Esophagus squamous epithelium (tissue), 5 donors: ENCODE measurements at places on chromosomes 2 and 18. TPM values are rescaled to one million over a fixed set of nuclear protein-coding genes. Genes with fewer than 3 reads are reported as not detected.

The FBXO36 gene
- total RNA-seq, result 1.2 TPM

The LOXL3 gene
- total RNA-seq, result 0.48 TPM

The GPR45 gene
- total RNA-seq, result not detected

The HOXD4 gene
- not detected for total RNA-seq

The FBXO15 gene
- total RNA-seq, result not detected

The SERPINB13 gene
- 228 TPM for total RNA-seq

The CPS1 gene
- total RNA-seq, result 8.9 TPM

DNA sequence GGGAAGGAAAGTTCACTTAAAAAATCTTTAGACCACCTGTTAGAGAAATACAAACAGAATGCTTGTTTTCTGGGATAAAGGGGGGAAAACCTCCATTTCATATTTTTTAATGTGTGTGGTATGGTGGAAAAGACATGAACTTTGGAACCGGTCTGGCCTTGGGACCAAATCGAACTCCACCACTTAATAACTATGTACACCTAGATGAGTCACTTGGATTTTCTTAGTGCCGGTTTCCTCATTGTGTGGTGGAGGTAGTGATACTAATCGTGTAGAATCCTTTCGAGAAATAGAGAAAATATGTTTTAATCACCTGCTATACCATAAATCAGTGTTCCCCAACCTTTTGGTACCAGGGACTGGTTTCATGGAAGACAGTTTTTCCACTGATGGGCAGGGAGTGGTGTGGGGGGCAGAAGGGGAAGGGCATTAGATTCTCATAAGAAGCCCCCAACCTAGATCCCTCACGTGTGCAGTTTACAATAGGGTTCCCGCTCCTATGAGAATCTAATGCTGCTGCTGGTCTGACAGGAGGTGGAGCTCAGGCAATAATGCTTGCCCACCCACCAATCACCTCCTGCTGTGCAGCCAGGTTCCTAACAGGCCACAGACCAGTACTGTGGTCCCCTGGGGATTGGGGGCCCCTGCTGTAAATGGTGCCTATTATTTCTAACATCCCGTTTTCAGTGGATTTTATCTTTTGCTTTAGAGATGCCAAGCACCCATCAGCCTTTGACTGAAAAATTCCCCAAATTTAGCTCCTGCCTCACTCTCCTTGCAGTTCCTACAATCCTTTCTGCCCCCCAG lies 308.8 kb downstream of the PRKCE start:
- no peak for DNase-seq

- no peak for DNase-seq
These were observed 34.7 kb upstream of the MAP2 start for GRCh38 chr2:209389171-209389618.

DNA sequence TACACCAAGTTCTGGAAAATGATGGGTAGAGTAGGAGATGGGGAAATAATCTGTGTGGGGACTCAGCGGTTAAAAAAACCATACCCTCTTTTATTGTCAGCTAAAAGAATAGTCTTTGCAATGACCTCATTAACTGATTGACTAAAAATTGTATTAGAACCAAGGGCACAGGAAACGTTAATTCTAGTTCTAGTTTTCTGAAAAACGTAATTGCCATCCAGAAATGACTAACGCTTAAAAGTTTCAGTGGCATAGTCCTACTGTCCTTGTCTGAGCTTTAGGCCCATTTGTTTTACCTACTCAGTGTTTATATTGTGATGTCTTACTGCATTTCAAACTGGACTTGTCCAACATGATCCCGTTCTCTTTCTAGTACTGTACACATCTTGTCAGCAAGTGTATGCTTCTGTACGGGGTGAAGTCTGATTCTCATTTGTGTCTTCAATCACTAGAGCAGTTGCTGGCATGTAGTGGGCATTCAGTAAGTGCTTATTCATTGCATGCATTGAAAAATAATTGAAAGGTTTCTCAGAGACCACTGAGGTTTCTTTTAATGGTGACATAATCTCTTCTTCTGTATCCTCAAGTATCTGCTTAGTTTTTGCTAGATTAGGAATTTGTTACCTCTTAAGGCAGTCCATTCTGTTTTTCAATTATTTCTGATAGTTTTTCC lies 81.5 kb downstream of the ZNF407 start:
- no peak for DNase-seq

DNA sequence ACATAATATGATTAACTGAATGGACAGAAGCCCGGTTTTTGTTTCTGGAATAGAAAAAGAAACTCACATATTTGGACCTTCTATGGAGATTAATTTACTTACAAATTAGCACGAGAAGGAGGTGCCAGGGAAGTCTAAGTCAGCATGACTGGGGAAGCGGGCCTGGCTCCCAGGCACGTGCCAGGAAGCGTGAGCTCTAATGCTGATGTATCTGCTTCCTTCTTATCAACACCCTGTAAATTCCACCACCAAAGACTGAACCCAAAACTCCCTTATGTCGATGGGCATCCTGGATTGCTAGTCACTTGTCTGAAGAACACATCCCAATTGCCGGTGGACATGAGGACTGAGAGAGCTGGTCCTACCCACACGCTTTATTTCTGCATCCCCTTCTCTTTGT lies 134.5 kb downstream of the GALNT14 start:
- no peak for DNase-seq

DNA sequence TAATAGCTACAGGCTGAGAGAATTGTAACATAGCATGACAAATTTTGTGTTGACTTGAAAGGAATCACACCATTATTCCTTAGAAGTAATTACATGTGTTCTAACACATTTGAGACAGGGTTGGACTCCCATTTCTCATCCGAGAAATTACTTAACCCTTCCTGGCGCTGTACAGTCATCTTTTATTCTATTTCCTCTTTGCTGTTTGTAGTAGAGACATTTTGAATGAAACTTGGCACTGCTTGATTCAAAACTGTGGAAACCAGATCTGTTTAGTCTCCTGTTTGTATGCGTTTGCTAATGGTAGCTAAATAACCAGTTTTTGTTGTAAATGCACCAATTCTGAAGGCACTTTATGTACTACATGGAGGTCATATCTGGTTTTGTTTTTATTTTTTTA lies 231.9 kb downstream of the ALPK2 start:
- DNase-seq, result no peak

DNA sequence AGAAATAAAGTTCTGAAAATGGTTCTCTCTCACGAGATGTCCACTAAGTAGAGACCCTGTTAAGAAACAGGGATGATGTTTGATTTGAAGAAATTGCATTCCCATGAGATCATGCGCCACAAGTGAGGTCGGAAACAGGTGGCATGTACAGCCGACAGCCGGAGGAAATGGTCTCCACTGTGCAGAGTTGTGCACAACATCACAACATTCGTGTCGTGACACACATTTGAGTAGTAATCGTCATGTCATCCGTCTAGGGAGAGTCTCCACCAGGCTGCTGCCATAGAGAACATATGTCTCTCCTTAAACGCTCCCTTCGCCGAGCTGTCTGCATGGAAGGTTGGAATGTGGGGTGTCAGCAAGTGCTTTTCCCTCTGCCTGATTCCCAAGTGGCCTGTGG lies 84.7 kb downstream of the ASAP2 start:
- no peak for DNase-seq

DNA sequence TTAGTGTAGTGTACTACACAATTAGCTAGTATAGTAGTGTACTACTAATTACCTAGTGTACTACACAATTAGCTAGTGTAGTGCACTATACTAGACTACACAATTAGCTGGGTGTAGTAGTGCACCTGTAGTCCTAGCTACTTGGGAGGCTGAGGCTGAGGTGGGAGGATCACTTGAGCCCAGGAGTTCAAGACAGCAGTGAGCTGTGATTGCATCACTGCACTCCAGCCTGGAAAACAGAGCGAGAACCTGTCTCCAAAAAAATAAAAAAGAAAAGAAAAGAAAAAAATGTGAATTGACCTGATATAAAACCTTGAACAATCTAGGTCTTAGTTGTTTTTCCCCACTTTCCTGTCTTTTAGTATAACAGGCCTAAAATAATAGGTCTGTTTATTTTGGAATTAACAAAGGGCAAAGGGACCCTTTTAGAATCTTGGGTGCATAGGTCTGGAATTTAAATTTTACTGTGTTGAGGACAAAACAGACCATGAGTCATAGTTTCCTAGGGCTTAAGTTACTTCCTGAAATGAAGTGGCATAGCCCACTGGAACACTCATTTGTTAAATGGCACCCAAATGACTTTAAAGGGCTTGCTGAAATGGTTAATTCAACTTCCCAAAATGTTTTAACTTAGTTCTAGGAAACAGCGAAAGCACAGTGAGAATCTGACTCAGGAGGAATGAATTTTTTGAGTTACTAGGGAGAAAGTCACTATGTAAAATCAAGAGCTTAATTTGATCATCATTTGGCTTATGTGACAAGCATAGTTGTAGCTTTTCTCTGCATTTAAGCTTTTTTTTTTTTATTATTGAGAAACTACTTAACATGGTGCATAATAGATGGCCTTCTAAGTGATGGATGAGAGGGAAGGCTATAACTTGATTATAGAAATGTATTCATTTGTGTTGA lies 50.7 kb upstream of the ARL5A start:
- DNase-seq, result no peak

- no peak for DNase-seq
These were observed 74.5 kb downstream of the MYCN start for GRCh38 chr2:16014802-16015201.

- no peak for DNase-seq
These were observed 134.3 kb downstream of the MEP1B start for GRCh38 chr18:32324181-32324580.

DNA sequence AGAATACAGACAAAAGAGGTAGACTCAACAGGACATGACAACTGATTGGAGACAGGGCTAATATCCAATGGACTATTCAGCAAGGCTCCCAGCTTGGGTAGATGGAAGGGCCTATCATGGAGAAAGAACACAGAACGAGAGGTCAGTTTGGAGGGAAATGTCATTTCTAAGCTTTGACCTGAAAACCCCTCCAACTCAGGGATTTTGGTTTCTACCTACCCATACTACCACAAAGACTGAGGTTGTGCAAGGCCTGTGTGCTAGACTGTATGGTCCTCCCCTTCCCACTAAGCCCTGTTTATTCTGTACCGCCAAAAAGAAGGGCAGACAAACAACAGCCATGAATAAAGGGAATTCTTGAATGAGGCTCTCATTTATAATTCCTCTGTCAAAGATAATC lies 288.9 kb downstream of the ZNF385B start:
- no peak for DNase-seq

GRCh38 chr18:59918320-59918755 lies 18.5 kb downstream of the PMAIP1 start:
- peak; percentile 8 for DNase-seq

GRCh38 chr2:210172219-210172575 lies 988 bp upstream of the KANSL1L start:
- no peak for DNase-seq

- DNase-seq, result no peak
These were observed 2.3 kb downstream of the PPM1B start for GRCh38 chr2:44171018-44171417.

DNA sequence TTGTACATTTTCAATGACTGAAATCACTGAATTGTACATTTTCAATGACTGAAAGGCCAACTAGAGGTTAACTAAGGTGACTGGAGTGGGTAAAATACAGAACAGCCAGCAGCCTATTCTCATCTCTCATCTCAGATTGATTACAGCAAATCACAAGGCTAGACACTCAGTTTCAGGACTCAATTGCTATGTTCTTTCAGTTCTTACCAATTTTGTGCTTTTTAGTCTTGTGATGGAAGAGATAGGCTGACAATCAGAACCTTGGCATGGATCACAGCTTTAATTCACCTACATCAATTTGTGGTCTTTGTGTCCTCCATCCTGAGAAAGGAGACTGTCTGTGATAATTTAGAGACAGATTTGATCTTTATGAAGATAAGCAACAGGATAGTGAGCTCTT lies 124.7 kb downstream of the GULP1 start:
- no peak for DNase-seq

DNA sequence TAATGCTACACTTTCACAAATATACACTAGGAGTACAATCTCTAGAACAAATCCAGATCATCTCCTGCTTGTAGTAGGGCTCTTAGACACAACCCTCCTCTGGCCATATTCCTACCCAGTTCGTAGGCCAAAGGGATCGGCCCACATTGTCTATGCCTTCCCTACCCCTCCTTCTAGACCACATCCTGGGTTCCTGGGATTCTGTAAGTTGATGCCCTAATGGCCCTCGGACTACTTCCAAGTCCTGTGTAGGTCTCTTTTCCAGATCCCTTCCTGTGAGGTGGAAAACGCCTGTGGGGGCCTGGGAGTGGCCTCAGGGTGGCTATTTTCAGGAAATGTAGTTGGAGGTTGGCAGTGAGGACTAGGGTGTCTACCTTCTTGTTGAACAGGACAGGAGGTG lies 289.7 kb downstream of the ZNF385B start:
- no peak for DNase-seq

DNA sequence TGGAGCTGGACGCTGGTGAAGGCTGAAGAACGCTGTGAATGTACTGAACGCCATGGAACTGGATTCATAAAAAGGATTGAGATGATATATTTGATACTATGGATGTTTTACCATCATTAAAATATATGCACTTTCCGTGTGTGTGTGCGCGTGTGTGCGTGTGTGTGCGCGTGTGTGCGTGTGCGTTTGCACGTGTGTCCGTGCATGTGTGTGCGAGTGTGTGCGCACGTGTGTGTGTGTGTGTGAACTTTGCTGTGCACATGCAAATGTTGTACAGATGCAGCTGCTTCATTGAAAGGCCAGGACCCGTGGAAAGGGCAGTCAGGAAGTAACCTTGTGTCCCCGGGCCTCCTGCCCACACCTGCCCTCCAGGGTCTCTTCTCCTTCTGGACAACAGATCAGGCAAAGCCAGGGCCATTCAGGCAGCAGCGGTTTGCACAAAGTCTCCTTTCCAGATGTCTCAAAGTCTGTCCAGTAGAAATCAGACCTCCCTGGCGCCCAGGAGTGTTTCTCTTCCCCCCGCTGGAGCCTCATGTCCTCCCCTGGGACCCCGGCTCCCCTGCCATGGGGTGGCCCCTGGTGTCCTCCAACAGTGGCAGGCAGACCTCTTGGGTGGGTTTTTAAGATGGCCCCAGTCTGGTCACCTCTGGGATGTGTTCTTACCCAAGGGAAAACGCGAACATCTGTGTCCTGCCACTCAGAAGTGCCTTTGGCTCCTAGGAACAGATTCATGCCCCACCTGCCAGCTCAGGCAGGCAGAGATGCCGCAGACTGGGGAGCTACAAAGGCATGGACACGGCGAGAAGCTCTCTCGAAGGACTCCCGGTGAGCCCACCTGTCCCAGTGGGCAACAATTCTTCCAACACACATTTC lies 86.1 kb upstream of the GPC1 start:
- DNase-seq, result no peak

DNA sequence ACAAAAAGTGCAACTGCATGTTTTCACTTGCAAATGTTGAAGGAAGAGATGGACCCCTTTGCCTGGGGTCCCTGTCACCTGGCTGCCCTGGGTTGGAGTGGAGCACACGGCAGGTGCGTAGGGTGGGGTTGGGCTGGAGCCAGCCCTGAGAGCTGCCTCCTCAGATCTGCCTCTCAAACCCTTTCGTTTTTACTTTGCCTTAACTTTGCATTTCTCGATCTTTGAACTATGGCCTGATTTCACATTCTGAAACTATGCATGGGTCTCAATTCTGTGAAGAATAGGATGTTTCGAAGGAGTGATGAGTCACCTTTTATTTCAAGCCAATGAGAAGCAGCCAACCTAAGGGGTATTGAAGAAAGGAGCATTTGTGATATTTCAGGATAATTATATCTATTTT lies 132.8 kb downstream of the ACOXL start:
- no peak for DNase-seq
